ENCODE measurements at places on chromosomes 5 and 9. TPM values are rescaled to one million over a fixed set of nuclear protein-coding genes. Genes with fewer than 3 reads are reported as not detected.

DNA sequence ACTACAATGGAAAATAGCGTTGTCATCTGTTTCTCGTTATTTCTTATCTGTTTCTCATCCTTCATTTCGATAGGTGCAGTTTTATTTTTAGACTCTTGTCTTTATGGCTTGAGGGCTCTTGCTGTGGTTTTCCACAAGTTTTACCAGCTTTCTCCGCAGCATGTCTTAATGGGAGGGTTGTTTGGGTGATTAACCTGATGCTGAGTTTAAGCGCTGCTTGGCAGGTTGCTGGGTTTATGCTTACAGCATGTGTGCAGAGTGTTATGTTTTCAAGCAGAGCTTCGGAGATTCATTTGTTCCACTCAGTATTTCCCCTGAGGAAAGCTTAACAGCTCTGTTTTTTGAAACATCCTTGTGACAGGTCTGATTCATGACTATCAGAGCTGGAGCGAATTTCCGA is 154.0 kb downstream of the SLC12A2 start:
- no peak overlapping the region for H3K27ac ChIP-seq
- H3K27me3 ChIP-seq, result no peaks in the 10 kb centered on the region
- H3K4me1 ChIP-seq, result no peaks in the 10 kb centered on the region
- no peak for DNase-seq
- no peaks in the 10 kb centered on the region for H3K36me3 ChIP-seq

DNA sequence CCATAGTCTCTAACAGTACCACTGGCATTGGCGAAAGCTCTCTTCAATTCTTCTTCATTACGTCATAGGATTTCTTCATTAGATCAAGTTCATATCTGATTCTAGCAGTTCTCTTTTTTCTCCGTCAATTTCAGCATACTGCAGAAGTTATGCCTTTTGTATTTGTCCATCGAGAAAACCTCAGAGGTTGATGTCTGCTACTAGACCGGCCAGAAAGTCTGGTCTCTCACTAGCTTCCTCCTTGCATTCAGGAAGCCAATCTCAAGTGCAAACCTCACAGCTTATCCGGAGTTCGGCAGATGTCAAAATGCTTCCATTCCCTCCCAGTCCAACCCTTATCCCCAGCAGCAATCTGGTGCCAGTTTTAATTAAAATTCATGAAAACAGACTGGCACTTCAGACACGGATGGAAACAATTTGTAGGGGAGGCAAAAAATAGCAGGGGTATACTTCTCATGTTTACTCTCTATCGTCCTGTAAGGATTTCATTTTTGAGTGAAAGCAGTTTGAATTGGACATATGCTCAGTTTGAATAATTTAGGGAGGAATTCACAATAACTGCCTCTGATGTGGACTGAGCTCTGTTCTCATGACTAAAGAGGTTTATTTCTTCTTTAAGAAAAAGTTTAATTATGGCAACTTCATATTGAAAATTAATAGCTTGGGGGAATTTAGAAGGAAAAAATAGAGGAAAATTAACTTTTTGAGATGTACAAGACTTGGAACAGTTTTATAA is 56.4 kb upstream of the TMC1 start:
- no peaks in the 10 kb centered on the region for H3K27me3 ChIP-seq
- H3K36me3 ChIP-seq, result no peaks in the 10 kb centered on the region
- H3K27ac ChIP-seq, result no peak overlapping the region
- peaks cover 4% of the 10 kb centered on the region for H3K4me1 ChIP-seq
- H3K4me3 ChIP-seq, result no peak overlapping the region

- H3K4me1 ChIP-seq, result no peaks in the 10 kb centered on the region
- no peak overlapping the region for H3K27ac ChIP-seq
- no peak for DNase-seq
- H3K27me3 ChIP-seq, result no peaks in the 10 kb centered on the region
Measured at GRCh38 chr9:71249729-71250317, 128.4 kb upstream of the TRPM3 start.

DNA sequence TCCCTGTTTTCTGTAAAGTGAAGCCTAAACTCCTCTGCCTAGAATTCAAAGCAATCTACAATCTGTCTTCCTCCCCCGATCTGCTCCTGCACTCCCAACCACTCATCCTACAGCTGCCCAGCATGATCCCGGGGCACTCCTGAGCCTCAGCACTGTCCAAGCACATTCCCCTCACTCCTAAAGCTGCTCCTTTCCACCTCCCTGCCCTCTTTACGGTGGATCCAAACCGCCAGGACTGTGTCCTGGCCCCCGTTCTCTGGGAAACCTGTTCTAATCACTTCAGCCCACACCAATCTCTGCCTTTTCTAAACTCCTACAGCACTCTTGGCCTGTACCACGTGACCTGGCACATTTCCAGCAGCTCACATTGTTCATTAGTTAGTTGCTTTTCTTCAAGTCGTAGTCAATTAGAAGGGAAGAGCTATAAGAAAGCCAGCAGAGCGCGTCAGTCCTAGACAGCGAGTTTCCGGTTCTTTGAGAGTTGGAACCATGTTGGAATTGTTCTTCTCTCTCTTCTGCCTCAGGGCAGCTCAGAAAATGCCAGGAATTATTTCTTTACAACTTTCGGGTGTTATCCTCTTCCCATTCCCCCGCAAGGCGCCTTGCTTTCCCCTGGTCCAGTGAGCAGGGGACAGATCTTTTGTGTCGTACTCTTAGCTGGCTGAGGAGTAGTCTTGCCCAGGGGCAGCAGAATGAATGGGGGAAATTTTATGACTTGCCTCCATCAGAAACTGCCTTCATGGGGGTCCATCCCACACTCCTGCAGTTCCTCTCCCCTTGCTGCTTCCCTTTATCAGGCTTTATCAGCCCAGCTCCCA is 60.7 kb downstream of the NRG2 start:
- H3K27me3 ChIP-seq, result no peaks in the 10 kb centered on the region
- no peak for DNase-seq
- H3K4me1 ChIP-seq, result peaks cover 15% of the 10 kb centered on the region
- no peak overlapping the region for H3K27ac ChIP-seq
- no peaks in the 10 kb centered on the region for H3K36me3 ChIP-seq

GRCh38 chr5:52660621-52661020 is 127.1 kb upstream of the ITGA1 start:
- no peak overlapping the region for H3K4me3 ChIP-seq
- no peaks in the 10 kb centered on the region for H3K36me3 ChIP-seq
- H3K27me3 ChIP-seq, result no peaks in the 10 kb centered on the region
- peaks cover 12% of the 10 kb centered on the region for H3K4me1 ChIP-seq

DNA sequence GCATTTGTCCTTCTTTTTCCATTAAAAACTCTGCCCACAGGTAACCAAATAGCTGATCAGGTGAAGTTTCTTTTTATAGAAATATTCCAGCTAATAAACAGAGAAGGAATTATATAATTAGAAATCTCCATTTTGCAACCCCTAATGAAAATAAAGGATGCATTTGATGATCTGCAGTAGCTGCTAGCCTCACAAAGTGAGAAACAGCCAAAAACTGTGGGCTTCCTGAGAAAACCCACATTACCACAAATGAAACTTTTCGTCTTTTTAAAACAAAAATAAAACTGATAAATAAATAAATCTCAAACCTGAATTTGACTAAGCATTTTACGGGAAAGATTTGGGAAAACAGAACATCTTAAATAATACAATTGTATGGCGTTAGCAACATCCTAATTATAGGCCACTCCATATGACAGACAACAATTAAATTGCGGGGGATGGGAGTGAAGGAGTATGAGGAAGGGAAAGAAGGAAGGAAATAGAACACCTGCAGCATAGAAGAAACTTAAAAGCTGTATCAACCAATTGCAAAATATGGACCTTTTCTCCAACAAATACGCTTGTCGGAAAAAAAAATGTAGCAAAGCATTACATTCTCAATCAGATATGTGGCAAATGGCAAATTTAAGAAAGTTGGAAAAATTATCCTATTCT is 283.0 kb upstream of the ITGA1 start:
- H3K4me3 ChIP-seq, result no peak overlapping the region
- DNase-seq, result no peak
- H3K27me3 ChIP-seq, result no peaks in the 10 kb centered on the region
- no peak overlapping the region for H3K27ac ChIP-seq
- H3K36me3 ChIP-seq, result no peaks in the 10 kb centered on the region

DNA sequence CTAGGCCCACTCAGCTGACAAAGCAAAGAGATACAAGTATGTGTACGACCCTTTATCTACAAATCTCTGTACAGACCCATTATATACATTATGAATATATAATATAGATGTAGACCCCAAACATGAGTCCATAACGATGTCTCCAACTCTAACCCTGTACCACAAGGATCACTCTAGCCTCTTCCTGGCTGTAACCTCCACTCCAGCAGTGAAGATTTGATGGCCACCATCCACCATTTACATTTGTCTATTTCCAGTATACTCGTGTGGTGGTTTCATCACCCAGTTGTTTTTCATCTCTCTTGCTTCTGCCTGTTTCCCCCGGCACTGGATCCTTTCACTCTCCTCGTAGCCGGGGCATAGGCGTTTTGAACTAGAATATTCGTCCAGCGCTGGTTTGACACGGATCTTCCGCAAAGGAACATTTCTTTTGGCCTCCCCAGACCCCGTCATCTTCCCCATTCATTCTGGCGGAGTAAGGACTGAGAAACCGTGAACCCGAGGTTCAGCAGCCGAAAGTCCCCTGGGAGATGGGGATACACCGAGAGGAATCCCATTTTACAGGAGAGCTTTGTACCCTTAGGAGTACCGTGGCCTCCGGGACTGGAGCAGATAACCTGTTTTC is 828 bp upstream of the TRIO start:
- no peaks in the 10 kb centered on the region for H3K27me3 ChIP-seq
- peaks cover 21% of the 10 kb centered on the region for H3K4me1 ChIP-seq
- DNase-seq, result no peak
- H3K36me3 ChIP-seq, result no peaks in the 10 kb centered on the region

DNA sequence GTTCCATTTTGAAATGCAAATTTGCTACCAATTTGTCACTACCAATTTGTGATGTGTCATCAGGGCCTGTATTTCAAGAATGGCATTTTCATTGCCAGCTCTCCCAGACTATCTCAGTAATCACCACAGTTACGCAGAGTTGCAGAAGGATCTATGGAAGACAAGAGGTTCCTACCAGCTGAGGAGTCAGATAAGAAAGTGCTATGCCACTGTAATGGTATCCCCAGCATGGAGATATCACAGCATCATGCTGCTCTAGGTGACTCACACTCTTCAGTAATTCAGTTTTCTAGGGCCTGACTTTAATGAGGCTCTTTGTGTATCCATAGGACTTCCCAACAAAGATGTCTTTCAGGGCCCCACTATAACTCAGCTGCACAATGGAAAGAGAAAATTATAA is 490.3 kb downstream of the ARHGEF28 start:
- H3K27me3 ChIP-seq, result no peaks in the 10 kb centered on the region
- H3K27ac ChIP-seq, result no peak overlapping the region
- H3K36me3 ChIP-seq, result no peaks in the 10 kb centered on the region
- no peaks in the 10 kb centered on the region for H3K4me1 ChIP-seq
- no peak for DNase-seq

DNA sequence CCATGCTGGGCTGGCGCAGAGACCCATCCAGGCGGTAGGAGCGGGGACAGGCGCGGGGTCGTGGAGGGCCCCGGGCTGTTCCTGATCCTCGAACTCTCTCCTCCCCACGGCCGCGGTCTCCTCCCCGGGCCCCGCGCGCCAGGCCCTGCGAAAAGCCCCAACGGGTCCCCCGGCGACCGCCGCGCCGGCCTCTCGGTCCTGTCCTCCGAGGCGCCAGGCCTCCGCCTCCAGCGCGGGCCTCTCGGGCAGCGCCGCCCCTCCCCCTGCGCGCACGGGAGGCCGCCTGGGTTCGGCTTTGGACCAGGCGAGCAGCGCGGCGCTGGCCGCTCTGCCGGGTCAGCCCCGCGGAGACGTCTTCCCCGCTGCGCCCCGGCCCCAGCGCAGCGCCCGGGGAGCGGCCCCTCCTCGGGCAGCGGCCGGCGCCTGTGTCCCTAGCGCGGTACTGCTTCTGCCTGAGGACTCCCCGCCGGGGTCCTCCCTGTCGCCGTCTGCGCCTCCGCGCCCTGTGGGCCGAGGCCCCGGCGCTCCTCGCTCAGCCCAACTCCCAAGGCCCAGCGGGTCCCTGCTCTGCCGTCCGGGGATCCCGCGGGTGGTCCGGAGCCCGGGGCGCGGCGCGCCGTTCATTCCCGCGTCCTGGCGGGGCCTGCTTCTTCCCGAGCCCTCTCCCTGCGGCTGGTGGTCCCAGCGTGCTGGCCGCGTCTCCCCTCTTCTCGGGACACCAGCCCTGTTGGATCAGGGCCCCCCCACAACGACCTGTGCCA is 13.4 kb downstream of the COL23A1 start:
- no peak for DNase-seq
- no peaks in the 10 kb centered on the region for H3K36me3 ChIP-seq
- no peak overlapping the region for H3K27ac ChIP-seq

DNA sequence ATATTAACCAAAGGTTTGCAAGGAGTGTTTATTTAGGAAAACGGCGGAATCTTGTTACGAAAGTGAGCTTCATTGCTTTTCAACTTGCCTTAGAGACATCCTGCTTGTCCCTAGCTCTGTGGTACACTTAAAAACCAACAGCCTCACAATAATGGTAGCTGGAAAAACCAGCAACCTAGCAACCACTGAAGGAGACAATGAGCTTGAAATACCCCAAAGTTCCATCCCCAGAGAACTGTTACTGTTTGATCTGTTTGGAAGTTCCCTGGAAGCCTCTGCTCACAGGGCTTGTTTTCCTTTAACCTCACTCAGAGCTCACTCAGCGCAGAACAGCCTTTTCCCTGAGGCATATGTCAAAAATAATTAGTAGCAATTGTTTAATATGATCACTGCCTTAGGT is 43.2 kb downstream of the SH3TC2 start:
- H3K27me3 ChIP-seq, result no peaks in the 10 kb centered on the region
- H3K27ac ChIP-seq, result no peak overlapping the region
- H3K4me3 ChIP-seq, result no peak overlapping the region
- H3K4me1 ChIP-seq, result peaks cover 3% of the 10 kb centered on the region

DNA sequence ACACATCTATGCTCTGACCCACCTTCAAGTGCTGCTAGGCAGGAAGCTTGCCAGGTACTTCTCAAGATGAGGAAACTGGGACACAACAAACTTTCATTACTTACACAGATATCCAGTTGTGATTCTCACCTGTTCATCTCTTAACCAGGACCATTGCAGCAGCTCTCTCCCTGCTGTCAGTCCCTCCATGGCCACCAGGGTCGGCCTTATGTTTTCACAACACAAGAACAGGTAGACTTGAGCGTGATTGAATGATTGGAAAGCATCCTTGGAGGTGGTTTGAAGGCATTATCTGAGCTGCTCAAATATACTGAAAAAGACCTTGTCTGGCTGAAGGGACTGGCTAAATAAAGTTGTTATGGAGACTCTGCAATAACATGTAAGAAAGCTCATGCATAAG is 94.4 kb downstream of the MTREX start:
- H3K27me3 ChIP-seq, result no peaks in the 10 kb centered on the region
- H3K4me1 ChIP-seq, result no peaks in the 10 kb centered on the region
- H3K36me3 ChIP-seq, result no peaks in the 10 kb centered on the region
- no peak overlapping the region for H3K4me3 ChIP-seq

The SLC1A1 gene
- 4.3 TPM for total RNA-seq

The TBCA gene
- total RNA-seq, result 206 TPM

The PCDHGB2 gene
- total RNA-seq, result 11.6 TPM

Measured in sigmoid colon (tissue), 7 donors.